CD4-positive, alpha-beta T cell treated with Interleukin-2 at 100 ng/mL for 4 hours (primary cell): ENCODE measurements at places on chromosomes 7 and 10.

- DNase-seq: no peak
Observed at GRCh38 chr7:48634116-48634632, 290.2 kb upstream of the CDC14C start.

- DNase-seq: peak; percentile 54
Observed at GRCh38 chr7:150516956-150517745, 2.5 kb downstream of the GIMAP7 start.

DNA sequence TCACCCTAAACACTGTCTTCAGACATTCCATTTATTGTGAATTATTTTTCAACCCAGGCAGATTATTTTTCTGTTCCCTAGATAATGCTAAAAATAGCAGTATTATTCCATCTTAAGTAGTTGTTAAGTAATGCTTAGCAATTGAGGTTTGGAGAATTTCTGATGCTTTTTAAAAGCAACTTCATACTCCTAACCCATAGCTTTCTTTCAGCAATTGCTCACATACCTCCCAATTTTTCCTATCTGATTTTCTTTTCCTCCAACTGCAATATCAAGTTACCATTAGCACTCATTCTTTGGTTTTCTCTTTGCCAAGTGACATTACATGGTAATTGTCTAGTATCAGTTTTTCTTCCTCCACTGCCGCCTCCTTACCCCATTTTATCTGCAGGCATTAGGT, 104.7 kb downstream of the GPR85 start:
- no peak for DNase-seq

DNA sequence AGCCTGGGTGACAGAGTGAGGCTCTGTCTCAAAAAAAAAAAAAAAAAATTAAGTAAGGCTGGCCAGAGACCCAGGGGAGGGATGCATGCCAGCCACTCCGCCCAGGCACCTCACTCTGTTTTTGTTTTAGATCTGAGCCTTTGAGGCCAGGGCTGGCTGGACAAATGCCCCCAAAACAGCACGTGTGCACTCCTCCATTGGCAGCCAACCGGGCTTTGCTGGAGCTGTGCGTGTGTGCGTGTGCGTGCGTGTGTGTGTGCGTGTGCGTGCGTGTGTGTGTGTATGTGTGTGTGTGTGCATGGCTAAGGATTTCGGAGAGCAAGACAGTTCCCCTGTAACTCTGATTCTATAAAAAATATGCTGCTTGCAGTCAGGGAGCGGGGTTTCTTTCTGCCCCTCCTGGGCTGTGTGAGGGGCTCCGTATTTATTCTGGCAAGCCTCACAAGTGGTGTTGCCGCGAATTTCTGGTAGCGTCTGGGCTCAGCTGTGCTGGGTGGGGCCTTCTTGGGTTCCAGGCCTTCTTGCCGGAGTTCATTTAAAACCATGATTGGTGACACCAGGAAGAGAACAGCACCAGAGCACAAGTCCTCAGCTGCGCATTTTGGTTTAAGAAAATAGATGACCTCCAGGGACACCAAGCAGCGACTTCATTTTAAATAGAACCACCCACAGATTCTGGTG, 28.1 kb upstream of the UNCX start:
- no peak for DNase-seq

GRCh38 chr7:956031-956430, 1.6 kb upstream of the ADAP1 start:
- DNase-seq: no peak

DNA sequence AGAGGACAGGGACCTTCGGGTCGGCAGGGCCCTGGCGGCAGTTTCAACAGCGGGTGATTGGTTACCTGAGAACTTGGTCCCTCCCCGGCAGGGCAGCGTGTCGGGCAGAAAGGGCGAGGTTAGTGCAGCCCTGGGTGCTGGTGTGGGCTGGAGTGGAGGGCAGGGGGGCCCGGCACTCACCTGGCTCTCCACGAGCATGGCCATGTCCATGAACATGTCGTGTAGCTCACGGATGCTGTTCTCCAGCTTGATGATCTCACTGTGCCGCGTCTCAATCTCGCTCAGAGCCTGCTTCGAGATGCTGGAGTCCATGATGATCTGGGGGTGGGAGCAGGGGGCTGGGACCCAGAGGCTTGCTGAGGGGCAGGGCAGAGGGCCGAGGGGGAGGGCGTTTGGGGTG, 16.8 kb downstream of the STX1A start:
- no peak for DNase-seq

DNA sequence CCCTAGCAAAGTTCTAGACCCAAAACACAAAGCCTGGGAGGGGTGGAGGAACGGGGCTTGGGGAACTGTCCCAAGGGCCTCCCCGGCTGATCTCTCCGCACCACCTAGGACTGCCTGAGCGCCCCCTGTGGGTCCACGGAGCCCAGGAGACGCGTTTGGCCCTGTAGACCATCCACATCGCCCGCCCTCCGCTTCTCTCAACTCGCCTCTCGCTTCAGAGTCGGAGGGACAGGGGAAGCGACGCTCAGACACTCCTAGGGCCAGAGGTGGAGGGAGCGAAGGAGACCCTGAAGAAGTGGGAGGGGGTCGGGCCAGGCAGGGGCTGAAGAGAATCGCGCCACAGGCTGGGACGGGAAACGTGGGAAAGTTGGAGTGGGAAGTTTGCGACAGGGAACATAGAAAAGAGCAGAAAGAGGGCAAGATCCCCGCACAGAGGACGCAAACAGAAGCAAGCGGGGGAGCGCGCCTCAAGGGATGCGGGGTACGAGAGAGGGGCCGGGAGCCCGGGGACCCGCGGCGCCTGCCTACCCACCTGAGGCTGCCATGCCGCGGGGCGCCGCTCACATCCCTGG, 378 bp downstream of the PIK3AP1 start:
- DNase-seq: peak; percentile 52

GRCh38 chr7:1028775-1029636, 15.3 kb upstream of the GPR146 start:
- peak; percentile 82 for DNase-seq

- DNase-seq: no peak
Observed at GRCh38 chr10:92740762-92741161, 51.0 kb downstream of the HHEX start.

DNA sequence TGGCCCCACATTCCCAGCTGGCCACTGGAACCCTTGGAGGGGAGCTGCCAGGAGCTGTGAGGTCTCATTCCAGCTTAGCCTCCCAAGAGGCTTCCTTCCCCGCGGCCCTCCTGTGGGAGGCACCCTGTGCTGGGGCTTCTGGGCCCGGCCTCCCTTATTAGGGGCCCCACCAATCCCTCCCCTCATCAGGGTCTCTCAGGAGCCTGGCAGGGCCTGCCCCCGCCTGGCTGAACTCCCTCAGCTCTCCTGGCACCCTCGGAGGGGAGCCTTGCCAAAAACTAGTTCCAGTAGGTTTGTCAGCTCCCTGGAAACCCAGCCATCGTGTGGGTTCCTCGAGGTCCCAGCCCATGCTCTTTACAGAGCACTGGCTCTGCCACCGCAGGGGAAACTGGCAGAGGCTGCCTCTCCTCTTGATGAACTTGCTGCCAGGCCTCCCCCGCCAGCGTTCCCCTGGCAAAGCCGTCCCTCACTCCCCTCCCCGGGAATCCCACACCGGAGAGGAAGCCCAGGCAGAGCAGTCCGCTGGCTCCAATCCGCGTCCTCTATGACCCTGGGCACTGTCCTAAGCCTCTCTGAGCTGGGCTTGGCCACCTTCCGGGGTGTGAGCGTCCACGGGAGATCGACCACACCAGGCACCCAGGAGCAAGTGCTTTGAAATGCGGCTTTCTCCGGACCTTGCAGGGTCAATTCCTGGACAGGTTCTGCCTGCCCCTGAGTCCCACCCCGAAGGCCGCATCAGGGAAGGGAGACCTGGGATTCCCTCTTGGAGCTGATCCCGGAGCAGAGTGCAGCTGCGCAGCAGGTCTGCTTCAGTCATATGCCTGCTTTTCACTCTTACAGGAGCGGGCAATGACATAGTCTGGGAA, 139.8 kb downstream of the ARHGAP22 start:
- no peak for DNase-seq

GRCh38 chr7:1597791-1598190, 28.0 kb upstream of the PSMG3 start:
- no peak for DNase-seq

DNA sequence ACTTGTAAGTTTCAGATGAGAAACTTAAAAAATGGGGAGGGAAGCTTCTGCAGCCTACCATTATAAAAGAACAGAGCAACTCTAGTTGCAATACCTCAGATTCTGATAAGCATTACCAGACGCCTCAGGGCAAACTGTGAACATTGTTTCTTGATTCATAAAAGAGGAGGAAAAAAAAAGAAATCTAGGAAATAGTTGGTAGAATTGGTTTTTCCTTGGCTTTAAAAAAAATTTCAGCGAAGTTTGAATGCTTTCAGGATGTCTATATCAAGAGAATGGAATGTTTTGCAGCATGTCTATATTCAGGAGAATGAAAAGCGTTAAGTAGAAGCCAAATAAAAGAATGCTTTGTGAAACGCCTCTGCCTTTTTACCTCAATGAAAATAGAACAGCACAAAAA, 17.5 kb upstream of the ANLN start:
- DNase-seq: no peak

DNA sequence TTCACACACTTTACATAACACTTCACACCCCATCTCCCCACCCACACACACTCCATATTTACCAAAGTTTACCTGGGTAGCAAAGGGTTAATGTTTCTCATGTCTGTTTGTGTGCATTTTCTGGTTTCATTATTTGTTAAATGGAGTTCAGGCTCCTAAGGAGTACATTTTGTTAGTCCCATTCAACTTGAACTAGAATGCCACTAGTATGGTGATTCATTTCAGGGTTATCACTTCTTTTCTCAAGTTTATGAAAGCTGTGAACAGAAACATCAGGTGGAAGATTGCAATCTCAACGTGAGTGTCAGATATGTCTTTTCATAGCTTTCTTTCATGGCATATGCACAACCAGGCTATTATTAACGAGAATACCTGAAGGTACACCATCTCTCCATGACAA, 1027.5 kb downstream of the GATA3 start:
- DNase-seq: no peak

- no peak for DNase-seq
Observed at GRCh38 chr7:158559356-158559755, 28.3 kb downstream of the PTPRN2 start.

- DNase-seq: peak; percentile 59
Observed at GRCh38 chr7:140403878-140404564, at the start of gene RAB19. Gene RAB19, plus strand, starts transcription at chr7:140404058. Its CDS starts 3,589 bp downstream, at chr7:140407647.

GRCh38 chr7:30133736-30134610, 813 bp upstream of the MTURN start:
- no peak for DNase-seq

GRCh38 chr7:8433477-8434289, at the start of gene NXPH1:
Gene NXPH1, plus strand, starts transcription at chr7:8433609.
- DNase-seq: no peak

DNA sequence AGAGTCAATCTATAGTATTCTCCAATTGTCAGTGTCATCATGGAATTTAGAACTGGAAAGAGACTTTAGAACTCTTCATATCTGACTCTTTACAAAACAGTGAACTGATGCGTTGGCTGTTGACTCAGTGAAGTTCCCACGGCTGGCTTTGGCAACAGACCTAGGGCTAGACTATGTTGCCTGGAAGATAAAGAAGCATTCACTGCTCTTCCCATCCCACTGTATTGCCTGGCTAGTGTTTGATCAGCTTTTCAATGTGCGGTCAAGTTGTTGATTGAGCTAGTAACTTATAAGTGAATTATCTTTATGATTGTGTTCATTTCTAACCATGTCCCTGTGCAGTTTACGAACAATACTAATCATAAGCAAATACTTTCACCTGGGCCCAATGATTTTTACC, 365.7 kb upstream of the LRGUK start:
- DNase-seq: no peak

DNA sequence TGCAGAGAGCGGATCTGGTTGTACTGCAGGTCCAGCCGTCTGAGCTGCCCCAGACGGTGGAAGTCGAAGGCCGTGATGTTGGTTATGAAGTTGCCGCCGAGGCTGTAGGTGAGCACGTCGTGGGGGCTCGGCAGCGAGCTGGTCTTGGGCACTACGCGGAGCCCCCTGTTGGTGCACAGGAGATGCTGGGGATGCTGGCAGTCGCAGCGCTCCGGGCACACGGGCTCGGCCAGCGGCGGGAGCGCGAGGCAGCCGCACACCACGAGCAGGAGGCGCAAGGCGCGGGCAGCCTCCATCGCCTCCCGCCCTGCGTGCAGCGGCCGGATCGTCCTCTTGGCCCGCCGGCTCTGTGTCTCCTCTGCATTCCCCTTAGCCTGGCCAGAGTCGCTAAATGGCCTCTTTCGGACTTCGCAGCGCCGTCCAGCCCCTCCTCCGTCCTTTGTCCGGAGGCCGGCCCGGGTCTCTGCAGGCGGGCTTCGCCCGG, 337 bp downstream of the TRIL start:
- no peak for DNase-seq

- DNase-seq: no peak
Observed at GRCh38 chr10:127850944-127851343, 41.8 kb downstream of the CLRN3 start.

- DNase-seq: no peak
Observed at GRCh38 chr7:126959649-126960048, 293.1 kb downstream of the GRM8 start.

- DNase-seq: no peak
Observed at GRCh38 chr10:118668228-118668952, 72.9 kb upstream of the PRLHR start.

DNA sequence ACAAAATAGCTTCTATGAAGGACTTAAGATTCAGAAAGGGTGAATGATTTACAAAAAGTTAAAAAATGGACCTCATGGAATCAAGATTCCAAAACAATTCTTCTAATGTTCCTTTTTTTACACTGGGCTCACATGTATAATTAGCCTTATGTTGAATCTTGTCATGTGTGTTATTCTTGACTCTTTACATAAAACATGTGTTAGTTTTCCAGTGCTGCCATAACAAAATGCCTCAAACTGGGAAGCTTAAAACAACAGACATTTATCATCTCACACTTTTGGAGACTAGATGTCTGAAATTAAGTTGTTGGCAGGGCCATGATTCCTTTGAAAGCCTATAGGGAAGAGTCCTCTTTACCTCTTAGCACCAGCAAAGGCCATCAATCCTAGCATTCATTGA, 192.5 kb upstream of the SORCS1 start:
- DNase-seq: no peak

- DNase-seq: no peak
Observed at GRCh38 chr7:158492367-158492764, 95.3 kb downstream of the PTPRN2 start.

DNA sequence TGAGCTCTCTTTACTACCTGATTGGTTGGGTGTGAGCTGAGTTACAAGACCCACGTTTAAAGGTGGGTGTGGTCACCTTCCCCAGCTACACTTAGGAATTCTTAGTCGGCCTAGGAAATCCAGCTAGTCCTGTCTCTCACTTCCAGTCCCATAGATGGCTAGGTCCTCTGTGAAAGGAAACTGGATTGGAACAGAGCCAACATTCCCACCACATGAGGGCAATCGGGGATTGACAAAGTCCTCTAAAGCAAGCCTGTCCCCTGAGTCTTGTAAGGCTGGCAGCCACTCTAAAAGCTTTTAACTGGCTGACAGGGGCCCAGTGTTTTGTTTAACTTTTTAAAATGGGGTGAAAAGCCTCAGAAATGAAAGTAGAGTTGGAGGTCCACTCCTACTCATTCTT, 15.1 kb upstream of the CROT start:
- DNase-seq: no peak

DNA sequence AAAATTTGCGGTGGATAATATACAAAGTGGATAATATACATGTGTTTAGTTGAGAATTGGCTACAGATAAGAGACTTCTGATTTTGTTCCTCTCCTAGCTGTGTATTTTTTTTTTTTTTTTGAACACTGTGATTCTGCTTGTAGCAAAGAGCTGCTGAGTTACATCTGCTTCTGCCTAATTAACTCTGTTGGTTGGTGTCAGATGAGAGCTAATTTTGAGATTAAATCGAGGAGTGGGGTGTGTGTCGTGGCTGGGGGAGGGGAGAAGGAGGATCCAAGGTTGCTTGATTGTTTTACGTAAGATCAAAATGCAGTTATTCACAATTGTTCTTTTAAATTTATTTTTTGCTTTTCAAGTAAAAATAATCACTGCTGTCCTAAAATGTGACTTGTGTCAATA, 11.3 kb downstream of the KAT6B start:
- DNase-seq: no peak
